IPS DF 6.9 (cell line): ENCODE measurements at places on chromosomes 3 and 15.

DNA sequence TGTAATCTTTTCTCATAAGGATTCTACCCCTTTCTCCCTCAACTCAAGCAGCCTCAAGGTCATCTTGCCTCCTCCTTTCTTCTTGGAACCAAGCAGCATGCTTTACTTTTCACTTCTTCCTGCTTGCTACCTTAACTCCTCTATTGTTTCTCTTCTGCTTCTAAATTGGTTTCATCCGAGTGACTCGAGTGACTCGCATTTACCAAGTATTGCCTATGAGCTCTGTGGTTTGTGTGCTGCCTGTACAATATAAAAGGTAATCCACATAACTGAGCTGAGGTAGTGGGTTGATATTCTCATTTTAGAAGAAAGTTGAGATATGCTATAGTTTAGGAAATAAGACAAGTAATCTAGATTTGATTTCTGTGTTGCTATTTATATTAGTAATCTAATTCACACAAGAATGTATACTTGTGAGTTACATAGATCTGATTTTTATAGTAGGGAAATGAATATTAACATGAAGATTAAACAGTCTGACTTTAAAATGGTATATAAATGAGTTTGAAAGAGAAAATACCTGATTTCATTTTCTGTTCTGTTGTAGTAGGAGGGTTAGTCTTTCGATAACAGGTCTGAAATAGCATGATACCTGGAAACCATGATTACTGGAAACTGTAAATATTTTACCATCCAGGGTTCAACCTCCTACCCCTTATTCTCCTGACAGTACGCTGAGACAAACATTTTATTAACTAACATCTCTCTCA, 5.5 kb downstream of the HHLA2 start:
- no peak for DNase-seq
- H3K27ac ChIP-seq, result no peak overlapping the region
- no peaks in the 10 kb centered on the region for H3K36me3 ChIP-seq

DNA sequence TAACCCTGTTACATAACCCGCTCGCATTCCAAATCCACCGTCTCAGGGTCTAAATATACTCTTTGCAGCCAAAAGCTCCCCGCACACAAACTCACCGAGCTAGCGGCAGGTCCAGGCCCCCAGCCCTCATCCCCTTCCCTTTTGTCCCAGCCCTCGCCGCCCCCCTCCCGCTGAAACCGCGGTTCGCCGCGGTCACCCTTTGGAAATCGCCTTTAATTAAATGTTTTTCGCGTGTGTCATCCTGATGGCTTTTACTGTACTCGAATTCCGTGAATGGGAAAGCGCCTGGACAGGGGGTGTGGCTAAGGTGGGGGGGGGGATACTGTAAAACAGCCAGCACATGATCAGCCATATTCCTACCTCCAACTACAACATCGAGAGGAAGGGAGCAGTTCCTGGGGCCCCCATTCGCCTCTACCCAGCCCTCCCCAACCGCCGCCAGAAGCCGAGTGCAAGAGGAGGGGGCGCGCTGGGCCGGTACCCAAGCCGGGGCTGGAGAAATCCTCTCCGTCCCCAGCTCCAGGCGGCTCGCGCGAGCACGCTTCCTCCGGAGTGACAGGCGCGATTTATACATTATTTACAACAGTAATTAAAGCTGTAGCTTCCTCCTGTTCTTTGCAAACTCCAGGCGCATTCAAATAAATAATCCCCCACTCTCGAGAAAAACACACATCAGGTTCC, 1.7 kb downstream of the RORA start:
- H3K4me3 ChIP-seq, result peak overlapping the region; percentile 93; the same call in 1 of the 2 replicates
- no peaks in the 10 kb centered on the region for H3K36me3 ChIP-seq
- peaks cover 5% of the 10 kb centered on the region; the same call in 1 of the 2 replicates for H3K4me1 ChIP-seq
- H3K27me3 ChIP-seq, result no peaks in the 10 kb centered on the region; the same call in 1 of the 2 replicates

DNA sequence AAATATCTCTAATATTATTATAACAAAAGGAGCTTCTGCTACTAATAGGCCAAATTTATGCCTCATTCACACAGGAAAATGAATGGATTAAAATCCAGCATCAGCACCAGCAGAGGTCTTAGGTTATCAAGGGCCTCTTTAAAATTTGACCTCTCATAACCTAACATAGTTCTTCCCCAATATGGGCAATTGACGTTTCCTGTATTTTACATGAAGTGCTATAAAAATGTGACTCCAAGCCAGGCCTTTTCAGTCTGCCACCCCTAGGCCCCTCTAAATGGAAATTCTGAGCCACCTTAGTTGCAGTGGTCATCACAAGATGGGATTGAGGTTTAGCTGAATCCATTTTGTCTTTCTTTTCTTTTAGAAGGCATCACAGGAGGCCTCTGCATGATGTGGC, 70.1 kb downstream of the CASR start:
- no peak overlapping the region for H3K27ac ChIP-seq
- H3K4me1 ChIP-seq, result no peaks in the 10 kb centered on the region
- H3K27me3 ChIP-seq, result no peaks in the 10 kb centered on the region
- DNase-seq, result no peak

DNA sequence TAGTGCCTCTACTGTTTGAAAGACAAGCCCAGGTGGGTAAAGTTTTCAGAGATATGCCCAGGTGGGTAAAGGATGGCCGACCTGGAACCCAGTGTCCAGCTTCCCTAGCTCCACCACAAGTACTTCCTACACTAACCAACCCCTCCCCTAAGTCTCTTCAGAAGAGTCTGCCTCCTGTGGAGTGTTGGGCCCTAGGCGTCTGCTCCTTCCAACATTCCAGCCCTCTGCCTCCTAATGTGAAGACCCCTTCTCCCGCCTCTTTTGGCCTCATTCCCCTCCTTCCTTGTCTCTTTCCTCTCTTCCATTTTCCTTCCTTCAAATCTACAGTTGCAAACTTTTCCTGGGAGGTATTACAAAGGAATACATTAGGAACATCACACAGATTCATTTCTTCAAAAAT, 38.6 kb downstream of the CNTN3 start:
- no peaks in the 10 kb centered on the region for H3K36me3 ChIP-seq
- H3K27me3 ChIP-seq, result no peaks in the 10 kb centered on the region
- H3K27ac ChIP-seq, result no peak overlapping the region
- H3K4me1 ChIP-seq, result no peaks in the 10 kb centered on the region
- DNase-seq, result no peak
- H3K4me3 ChIP-seq, result no peak overlapping the region

GRCh38 chr3:172449466-172450149, 1.4 kb upstream of the GHSR start:
- H3K27ac ChIP-seq, result no peak overlapping the region
- no peak overlapping the region for H3K4me3 ChIP-seq
- H3K36me3 ChIP-seq, result no peaks in the 10 kb centered on the region
- H3K27me3 ChIP-seq, result peaks cover 36% of the 10 kb centered on the region

DNA sequence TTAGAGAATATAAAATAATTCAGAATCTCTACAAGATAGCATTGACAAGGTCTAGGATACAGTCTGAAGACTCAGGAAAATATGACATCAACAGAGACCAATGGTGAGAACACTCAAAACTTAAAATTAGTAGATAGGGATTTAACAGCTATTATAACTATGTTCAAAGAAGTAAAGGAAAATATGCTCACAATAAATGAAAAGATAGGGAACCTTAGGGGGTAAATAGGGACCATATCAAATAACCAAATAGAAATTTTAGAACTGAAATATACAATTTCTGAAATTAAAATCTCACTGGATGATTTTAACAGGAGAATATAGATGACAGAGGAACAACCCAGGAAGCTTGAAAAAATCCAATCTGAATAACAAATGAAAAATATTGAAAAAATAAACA, 31.8 kb upstream of the IGF2BP2 start:
- H3K27ac ChIP-seq, result no peak overlapping the region
- H3K27me3 ChIP-seq, result no peaks in the 10 kb centered on the region
- H3K4me3 ChIP-seq, result no peak overlapping the region
- DNase-seq, result no peak
- no peaks in the 10 kb centered on the region for H3K36me3 ChIP-seq

GRCh38 chr3:149553781-149554451, 79.4 kb downstream of the TM4SF4 start:
- no peak overlapping the region for H3K27ac ChIP-seq
- no peak overlapping the region for H3K4me3 ChIP-seq
- H3K27me3 ChIP-seq, result no peaks in the 10 kb centered on the region
- no peak for DNase-seq
- H3K4me1 ChIP-seq, result no peaks in the 10 kb centered on the region; the same call in none of the 2 replicates

GRCh38 chr3:183148056-183148455, 14.5 kb downstream of the LAMP3 start:
- H3K27me3 ChIP-seq, result no peaks in the 10 kb centered on the region; the same call in 1 of the 2 replicates
- H3K4me1 ChIP-seq, result no peaks in the 10 kb centered on the region
- H3K4me3 ChIP-seq, result no peak overlapping the region
- H3K27ac ChIP-seq, result no peak overlapping the region
- H3K36me3 ChIP-seq, result no peaks in the 10 kb centered on the region

DNA sequence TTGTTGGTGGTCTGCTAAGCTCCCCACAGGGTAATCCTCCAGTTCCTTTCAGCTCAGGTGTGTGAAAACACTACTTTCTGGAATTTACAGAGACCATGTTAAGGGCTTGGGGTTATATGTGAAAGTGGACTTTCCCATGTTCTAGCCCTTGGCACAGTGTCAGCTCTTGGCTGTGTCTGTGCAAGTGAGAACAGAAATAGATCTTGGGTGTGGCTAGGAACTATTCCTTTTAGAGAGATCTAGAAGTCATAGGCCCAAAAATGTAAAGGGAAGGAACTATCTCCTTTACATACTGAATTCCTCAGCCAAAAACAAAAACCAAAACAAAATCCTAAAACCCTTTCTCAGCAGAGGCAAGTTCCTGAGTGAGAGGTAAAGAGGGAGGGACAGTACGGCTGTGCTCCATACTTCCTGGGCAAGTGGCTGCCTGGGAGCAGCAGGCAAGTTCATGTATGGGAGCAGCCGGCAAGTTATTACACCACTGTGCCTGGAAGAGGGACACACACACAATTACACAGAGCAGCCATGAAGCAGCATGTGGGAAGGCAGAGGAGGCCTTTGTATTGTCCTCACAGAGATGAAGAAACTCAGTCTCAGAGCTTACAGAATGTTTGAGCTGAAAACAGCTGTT, 19.9 kb upstream of the C3orf62 start:
- H3K27me3 ChIP-seq, result no peaks in the 10 kb centered on the region
- no peak overlapping the region for H3K4me3 ChIP-seq
- H3K27ac ChIP-seq, result no peak overlapping the region
- no peak for DNase-seq
- peaks cover 10% of the 10 kb centered on the region; the same call in 1 of the 2 replicates for H3K36me3 ChIP-seq

DNA sequence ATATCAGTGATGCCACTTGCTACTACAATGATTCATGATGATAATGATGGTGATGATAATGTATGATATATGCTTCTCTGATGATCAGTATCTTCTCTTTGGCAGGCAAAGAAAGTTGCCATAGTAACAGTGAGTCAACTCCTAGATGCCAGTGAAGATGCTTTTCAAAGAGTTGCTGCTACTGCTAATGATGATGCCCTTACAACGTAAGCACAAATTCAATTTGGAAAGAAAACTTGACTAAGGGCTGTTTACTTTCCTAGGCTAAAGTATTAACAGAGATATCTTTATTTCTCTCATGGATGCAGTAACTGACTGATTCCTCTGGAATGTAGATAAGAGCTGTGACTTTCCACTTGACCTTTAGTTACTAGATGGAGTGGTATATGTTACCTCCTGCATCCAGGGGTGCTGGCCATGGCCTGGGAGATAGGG, 27.8 kb downstream of the ADGRG7 start:
- H3K4me1 ChIP-seq, result no peaks in the 10 kb centered on the region
- H3K27ac ChIP-seq, result no peak overlapping the region
- DNase-seq, result no peak

DNA sequence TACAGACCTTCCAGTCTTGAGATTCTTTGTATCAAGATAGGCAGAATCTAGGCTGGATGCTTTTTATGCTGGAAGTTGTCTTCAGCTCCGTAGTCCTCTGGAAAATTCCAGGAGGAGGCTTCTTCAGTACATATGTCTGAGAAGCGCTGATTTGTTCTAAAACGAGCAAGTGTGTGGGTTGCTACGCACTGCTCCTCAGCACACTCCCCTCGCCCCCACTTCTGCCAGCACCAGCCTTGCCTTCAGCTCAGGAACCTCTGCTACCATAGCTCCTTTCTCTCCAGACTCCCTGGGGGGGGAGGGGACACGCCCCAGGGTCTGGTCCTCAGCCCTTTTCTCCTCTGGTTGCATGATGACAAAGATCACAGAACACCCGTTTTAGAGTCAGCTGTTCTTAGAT, 75.5 kb upstream of the TRA2B start:
- no peak overlapping the region for H3K27ac ChIP-seq
- no peaks in the 10 kb centered on the region for H3K4me1 ChIP-seq
- no peak overlapping the region for H3K4me3 ChIP-seq

- H3K27me3 ChIP-seq, result no peaks in the 10 kb centered on the region
- peak within 1 kb of the TSS; percentile 99 for H3K4me3 ChIP-seq
- H3K4me1 ChIP-seq, result peaks cover 3% of the 10 kb centered on the region; the same call in 1 of the 2 replicates
- H3K36me3 ChIP-seq, result no peaks in the 10 kb centered on the region
- DNase-seq, result no peak
These were observed at the start of gene NUP210 for GRCh38 chr3:13420045-13420830. TSS of gene NUP210 (minus strand) at chr3:13420322. CDS start at chr3:13420226, 96 bp downstream.

GRCh38 chr15:53835309-53835708, 75.8 kb upstream of the WDR72 start:
- H3K36me3 ChIP-seq, result no peaks in the 10 kb centered on the region
- no peak for DNase-seq
- no peak overlapping the region for H3K4me3 ChIP-seq
- H3K27me3 ChIP-seq, result no peaks in the 10 kb centered on the region
- H3K4me1 ChIP-seq, result peaks cover 4% of the 10 kb centered on the region; the same call in 1 of the 2 replicates

DNA sequence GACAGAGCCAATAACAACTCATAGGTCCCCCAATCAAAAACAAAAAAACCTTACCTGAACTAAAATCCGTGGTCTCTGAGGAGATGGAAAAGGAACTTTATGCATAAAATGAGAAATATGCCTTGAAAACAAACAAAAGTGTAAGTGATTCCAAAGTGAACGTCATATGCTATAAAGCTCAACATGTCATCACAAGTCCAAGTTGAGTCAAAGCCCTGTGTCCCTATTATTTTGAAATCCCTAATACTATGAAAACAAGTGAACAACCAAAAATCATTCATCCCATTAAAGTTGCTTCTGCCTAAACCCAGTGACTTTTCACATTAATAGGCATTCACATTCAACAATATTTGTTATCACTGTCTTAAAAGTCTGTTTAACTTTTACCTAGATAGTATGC, 59.4 kb downstream of the DENND4A start:
- H3K27me3 ChIP-seq, result no peaks in the 10 kb centered on the region
- H3K4me3 ChIP-seq, result no peak overlapping the region
- H3K36me3 ChIP-seq, result no peaks in the 10 kb centered on the region
- no peaks in the 10 kb centered on the region for H3K4me1 ChIP-seq

GRCh38 chr15:87401973-87402372, 854.6 kb downstream of the NTRK3 start:
- no peaks in the 10 kb centered on the region for H3K27me3 ChIP-seq
- no peaks in the 10 kb centered on the region for H3K36me3 ChIP-seq
- H3K4me3 ChIP-seq, result no peak overlapping the region
- no peak overlapping the region for H3K27ac ChIP-seq

DNA sequence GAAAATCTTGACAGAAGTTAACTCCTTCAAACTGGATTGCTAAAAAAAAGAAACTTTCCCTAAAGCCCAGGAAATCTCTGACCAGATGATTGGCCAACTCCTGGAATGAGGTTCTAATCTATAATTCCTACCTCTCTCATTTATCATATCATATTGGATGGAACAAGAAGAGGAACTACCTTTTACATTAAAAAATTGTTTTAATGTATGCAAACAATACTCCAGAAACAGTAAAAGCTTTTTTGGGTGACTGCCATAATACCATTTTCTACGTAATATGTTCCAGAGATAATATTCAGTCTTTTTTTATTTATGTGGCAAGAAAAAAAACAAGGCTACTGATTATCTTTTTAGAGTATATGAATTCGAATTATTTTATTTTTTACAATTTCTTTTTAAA, 204.4 kb downstream of the TUSC7 start:
- DNase-seq, result no peak
- H3K36me3 ChIP-seq, result no peaks in the 10 kb centered on the region
- H3K4me1 ChIP-seq, result no peaks in the 10 kb centered on the region
- no peaks in the 10 kb centered on the region for H3K27me3 ChIP-seq

- no peaks in the 10 kb centered on the region for H3K27me3 ChIP-seq
- no peak for DNase-seq
These were observed 38.2 kb downstream of the RASA2 start for GRCh38 chr3:141524988-141525387.
